ENCODE measurements at places on chromosomes 3 and 15.

DNA sequence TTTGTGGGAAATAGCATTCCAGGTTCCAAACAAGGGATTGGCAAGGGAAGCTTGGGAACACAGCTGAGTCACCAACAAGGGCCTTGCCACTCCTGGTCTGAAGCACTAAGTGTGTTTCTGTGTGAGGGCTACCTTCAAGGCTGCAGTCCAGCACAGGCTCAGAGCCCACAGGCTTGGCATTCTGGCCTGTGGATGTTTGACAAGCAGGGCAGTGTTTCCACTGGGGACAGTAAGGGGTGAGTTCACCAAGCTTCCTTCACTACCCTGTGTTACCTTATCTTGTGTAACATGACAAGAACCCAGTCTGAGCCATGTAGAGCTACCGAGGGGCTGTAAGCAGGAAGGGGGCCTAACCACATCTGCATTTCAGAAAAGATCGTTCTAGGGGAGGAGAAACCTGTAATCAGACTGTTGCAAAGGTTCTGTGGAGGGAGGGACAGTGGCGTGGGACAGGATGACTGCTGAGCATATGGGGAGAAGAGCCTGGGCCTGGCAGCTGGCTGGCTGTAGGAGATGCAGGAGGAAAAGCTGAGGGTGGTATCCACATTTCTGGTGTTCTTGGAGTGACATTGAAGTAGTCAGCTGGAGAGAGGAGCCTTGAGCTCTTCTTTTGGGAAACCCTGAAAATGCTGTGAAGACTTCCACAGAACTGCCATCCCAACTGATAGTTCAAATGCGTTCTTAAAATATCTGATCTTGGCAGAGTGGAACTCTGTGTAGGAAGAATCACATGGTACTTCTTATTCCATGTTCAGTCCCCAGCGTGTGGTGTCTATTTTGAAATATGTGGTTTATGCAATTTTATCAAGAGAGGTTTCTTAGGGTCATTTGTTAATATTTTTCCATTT is 61.3 kb downstream of the CTDSPL start:
- DNase-seq: no peak

DNA sequence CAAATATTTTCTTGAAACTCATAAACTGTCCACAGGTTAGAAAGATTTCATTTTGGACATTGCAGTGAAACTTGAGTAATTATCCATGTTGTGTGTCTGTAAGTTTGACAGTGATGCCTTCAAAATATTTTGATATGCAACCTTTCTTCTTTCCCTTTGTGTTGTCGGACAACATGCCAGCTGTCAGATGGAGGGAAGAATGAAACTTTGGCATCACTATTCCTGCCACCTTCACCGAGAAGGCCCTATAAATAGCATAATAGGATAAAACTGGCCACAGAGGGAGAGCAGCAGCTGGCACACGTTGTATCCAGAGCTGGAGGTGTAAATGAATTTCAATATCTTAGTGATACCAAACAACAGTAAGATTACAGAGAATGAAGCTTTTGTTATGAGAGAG is 436.7 kb upstream of the CFAP20DC start:
- DNase-seq: no peak

DNA sequence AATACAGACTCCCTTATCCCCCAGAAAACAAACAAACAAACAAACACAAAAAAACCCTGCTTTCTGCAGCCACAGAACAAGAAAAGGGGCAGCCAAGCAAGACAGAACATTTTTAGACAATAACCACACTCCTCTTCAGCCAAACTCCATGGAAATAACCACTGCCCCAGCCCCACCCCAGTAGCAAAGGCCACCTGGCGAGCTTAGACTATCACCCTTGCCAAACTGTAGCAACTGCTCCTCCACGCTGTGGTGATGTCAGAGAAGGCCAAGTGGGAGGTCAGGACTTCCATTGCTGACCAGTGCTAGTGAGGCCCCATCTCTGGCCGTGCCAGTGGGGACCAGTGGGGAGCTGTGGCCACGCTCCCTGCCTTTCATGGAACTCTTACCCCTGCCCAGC is 60.3 kb upstream of the CHRNA7 start:
- no peak for DNase-seq

GRCh38 chr15:88395872-88396781 is 71.1 kb downstream of the MRPL46 start:
- DNase-seq: no peak

- no peak for DNase-seq
Observed at GRCh38 chr3:73576999-73577461, 47.7 kb downstream of the PDZRN3 start.

- no peak for DNase-seq
Observed at GRCh38 chr3:10426346-10427220, 78.8 kb downstream of the ATP2B2 start.

DNA sequence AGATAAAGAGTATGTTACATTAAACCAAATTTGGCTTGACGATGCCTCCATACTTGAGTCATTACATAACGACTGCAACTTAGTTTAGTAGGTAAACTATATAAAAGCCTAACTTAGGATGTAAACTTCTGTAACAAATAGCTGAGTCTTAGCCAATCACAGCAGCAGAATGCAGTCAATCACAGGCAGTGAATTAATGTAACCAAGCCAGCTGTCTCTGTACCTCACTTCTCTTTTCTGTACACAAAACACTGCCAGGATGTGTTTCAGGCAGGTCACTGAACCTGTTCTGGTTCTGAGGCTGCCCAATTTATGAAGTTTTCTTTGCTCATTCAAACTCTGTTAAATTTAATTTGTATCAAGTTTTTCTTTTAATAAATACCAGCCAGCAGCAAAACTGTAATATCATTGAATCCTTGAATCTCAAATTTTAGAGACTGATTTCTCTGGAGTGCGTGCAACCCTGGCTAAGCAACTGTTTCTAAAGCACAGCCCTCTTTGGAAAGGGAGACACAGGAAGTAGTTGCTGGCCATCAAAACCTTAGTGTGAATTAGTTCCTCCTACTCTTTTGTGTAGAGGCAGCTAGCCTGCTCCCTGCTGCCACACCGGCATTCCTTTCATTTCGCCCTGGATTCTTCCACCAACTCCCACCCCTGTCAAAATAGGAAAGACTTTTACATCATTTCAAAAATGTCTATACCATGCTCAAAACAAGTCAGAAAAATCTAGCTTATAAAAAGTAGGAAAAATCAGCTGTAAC is 15.2 kb downstream of the RFTN1 start:
- no peak for DNase-seq

DNA sequence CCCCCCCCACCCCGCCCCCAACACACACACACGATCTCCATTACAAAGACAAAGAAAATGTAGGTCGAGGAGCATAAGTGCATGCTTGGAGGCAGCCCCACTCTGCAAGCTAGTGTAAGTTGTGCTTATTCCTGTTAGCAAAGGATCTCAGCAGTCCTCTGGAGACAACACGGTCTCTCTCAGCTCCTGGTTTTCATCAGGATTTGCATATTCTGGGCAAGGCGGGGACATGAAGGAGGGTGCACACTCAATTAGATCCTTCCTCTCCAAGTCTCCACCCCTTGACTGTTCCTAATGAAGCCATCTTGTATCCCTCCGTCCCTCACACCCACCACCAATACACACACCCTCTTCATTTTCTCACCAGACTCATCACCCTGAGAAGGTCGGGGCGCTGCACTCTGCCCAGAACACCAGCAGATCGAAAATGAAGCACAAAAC is 63.8 kb downstream of the MRPL46 start:
- DNase-seq: no peak

GRCh38 chr15:72803006-72803405 is 19.4 kb upstream of the ADPGK start:
- DNase-seq: no peak

DNA sequence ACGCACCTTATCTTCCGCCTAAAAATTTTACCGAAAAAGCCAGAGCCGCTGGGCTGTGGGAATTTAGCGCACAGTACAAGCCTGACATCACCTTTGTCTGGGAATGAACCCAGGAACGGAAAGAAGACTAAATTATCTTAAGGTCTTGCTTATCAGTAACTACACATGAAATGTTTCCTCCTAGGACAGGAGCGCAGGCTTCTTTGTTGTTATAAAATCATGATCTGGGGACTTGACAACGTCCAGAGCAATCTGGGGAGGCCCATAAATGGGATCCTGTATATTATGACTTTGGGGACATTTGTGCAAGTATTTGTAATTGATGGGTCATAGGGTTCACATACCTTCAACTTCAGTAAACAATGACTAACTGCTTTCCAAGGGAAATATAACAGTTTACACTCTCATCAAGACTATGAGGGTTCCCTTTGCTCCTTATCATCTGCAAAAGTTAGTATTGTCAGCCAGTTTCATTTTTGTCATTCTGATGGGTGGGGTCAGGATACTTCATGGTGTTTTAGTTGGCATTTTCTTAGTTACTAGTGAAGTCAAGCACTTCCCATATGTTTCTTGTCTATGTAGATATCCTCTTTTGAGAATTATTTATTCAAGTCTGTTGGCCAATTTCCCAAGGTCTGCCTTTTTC is 213.9 kb upstream of the PFN2 start:
- no peak for DNase-seq

- DNase-seq: no peak
Observed at GRCh38 chr15:31306426-31307269, 20.0 kb upstream of the KLF13 start.

DNA sequence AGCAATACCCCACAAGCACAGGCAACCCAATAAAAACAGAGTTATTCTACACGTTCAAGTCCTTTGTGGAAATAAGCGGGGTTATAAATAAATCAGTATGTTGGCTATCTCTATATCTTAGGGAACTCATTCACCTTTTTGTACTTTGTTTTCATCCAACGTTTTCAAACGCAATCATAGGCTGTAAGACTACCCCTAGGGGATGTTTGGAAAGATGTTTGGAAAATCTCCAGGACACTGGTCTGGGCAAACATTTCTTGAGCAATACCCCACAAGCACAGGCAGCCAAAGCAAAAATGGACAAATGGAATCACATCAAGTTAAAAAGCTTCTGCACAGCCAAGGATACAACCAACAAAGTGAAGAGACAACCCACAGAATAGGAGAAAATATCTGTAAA is 70.1 kb downstream of the CLDN11 start:
- no peak for DNase-seq

DNA sequence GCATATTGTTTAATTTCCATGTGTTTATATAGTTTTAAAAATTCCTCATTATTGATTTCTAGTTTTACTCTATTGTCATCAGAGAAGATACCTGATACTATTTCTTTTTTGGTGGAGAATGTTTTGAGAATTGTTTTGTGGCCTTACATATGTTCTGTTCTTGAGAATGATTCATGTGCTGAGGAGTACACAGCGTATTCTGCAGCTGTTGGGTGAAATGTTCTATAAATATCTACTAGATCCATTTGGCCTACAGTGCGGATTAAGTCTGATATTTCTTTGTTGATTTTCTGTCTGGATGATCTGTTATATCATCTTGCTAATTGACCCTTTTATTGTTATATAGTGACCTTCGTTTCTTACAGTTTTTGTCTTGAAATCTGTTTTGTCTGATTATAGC is 109.7 kb downstream of the UBE2E2 start:
- DNase-seq: no peak

DNA sequence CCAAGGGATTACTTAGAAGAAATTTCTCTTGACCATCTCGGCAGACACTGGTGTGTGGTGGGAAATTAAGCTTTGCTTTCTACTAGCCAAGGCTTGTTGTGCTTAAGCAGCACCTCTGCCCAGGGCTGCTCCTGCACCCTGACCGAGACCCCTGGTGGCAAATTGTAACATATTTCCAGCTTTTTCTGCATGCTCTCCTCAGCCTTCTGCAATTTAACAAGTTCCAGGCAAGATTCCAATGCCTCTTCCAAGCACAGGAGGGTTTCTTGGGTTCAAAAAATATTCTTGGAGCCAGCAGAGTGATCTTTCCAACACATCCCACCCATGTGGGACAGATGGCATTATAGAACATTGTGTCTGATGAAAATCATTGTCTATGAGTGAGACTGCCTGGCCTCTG is 210.5 kb downstream of the CLSTN2 start:
- no peak for DNase-seq

GRCh38 chr15:27273506-27273905 is 302.5 kb downstream of the GABRG3 start:
- no peak for DNase-seq

- no peak for DNase-seq
Observed at GRCh38 chr3:17747174-17747889, 4.9 kb upstream of the TBC1D5 start.

- DNase-seq: no peak
Observed at GRCh38 chr15:67098768-67099282, 33.4 kb downstream of the SMAD3 start.

DNA sequence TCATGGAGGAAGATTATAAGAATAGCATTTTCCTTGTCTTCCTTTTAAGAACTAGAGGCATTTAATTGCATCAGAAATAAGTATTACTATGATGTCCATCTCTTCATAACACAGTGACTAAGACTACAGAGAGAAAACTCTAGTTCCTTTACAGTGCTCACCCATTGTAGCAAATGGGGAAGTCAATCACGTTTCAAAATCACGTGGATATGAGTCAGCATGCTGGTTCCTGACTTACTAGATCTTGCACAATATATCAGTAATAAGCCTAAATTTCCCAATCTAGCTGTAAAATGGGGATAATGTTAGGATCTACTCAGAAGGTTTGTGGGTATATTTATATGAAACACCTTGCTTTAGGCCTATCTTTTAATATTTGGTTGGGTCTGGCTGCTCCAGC is 254.8 kb upstream of the EOMES start:
- no peak for DNase-seq

DNA sequence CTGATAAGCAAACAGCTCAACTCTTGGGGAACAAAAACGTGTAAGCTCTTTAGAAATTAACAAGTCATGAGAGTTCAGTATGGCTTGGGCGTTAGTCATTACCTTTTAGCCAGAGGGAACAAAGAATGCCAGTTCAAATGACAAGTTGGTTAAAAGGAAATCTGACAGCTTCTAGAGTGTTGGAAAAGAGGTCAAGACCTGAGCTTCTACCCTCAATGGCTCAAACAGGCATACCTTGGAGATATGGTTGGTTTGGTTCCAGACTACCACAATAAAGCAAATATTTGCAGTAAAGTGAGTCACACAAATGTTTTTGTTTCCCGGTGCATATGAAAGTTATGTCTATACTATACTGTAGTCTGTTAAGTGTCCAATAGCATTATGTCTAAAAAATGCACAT is 136.1 kb downstream of the CACNA1D start:
- DNase-seq: no peak

DNA sequence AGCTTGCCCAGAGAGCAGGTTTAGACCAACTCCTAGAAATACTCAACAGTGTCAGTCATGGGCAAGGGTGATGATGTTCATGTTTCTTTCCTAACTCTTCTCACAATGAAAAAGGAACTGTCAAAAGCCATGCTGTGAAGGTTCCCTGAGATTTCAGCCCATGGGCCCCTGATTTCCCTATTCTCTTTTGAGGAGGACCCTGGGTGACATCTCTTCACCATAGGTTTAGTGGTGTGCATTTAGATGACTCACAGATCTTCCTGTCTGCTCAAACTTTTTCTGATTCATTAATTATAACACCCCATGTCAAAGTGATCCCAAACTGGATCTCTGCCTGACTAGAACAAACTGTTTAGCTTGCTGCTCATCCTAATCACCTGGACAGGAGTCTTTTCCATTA is 108.0 kb downstream of the BBX start:
- DNase-seq: no peak

DNA sequence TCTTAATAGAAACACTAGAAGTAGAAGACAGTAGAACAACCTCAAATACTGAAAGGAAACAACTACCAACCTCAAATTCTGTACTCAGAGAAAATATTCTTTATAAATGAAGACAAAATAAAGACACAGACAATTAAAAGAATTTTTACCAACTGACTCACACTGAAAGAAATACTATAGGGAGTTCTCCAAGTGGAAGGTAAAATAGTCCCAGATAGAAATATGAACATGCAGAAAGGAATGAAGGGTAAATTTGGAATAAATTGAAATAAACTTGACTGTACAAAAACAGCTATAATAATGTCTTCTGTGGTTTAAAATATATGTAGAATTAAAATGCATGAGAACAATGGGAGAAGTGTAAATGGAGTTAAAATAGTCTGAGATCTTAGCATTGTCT is 36.7 kb upstream of the CCDC174 start:
- DNase-seq: no peak
